NCI-H1105 treated with DMSO at 0.1 percent for 48 hours (cell line): ENCODE measurements at places on chromosomes 2 and 18.
A peak's percentile ranks its signal among the peaks of the same experiment; 100 is the strongest.

- no peak for DNase-seq
These were observed 59.3 kb upstream of the SPP2 start for GRCh38 chr2:233991196-233991595.

- no peak for DNase-seq
These were observed 97.8 kb downstream of the ZFP36L2 start for GRCh38 chr2:43128559-43128955.

- DNase-seq: no peak
These were observed 651 bp upstream of the STAM2 start for GRCh38 chr2:152176113-152176714.

- peak; percentile 24 for DNase-seq
These were observed 49.5 kb downstream of the KCNE4 start for GRCh38 chr2:223101340-223102039.

DNA sequence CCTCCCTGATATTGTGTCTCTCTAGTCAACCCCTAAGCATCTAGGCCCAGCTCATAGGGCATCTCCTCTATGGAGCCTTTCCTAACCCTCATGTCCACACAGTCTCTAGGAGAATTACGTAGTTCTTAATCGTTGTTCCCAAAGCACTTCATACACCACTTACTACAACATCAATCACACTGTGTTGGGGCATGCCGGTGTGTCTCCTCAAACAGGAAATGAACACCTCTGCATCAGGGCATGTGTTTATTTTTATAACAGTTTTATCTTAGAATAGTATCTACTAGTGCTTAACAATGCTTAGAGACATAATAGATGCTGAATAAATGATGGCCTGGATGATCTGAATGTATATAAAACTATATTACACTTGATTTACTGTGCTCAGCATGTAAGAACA is 19.7 kb downstream of the CYP1B1 start:
- DNase-seq: no peak

DNA sequence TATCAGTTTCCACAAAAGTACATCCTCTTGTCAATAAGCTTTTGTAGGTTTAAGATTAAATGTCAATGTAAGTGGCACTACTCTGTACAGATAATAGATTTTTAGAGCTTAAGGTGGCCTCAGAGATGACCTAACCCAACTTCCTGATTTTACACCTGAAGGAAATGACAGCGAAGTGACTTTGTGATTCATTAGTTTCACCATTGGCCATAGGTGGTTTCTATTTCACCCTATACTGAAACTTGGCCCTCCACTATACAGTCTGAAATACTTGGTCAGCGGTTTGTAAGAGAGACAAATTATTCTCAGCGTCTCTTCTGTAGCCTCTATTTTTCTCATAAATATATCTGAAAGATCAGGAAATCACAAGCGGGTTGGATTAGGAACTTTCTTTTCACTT is 330.4 kb upstream of the FAM98A start:
- no peak for DNase-seq

GRCh38 chr2:48080534-48081316 is 174.4 kb upstream of the FBXO11 start:
- DNase-seq: no peak

DNA sequence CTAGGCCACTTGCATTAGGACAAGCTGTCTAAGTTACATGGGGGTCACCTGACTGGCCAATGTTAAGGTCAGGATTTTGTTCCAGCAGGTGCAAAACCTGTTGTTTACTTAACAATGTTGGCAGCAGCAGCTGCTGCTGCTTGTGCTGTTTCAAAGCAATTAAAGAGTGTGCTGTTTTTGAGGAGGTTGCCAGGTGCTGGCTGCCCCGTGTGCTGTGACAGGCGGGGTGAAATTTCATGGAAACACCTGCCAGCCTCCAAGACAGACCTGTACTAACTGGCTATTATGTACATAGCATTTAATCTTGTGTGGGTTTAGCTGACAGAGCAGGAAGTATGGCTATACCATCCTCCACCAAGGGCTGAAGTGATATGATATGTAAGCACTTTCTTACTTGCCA is 224.9 kb downstream of the ASXL3 start:
- DNase-seq: peak; percentile 100

- DNase-seq: peak; percentile 53
These were observed 617 bp downstream of the CCDC142 start for GRCh38 chr2:74481961-74482800.

- DNase-seq: peak; percentile 19
These were observed 39.7 kb downstream of the ANXA4 start for GRCh38 chr2:69781321-69782248.
